ENCODE measurements at places on chromosomes 3 and 15. TPM values are rescaled to one million over a fixed set of nuclear protein-coding genes. Genes with fewer than 3 reads are reported as not detected.

The CTXN2 gene
- polyA plus RNA-seq, result 0.90 TPM

The SPRED1 gene
- 3.8 TPM for polyA plus RNA-seq

The NR2E3 gene
- not detected for polyA plus RNA-seq

The KNL1 gene
- 4.8 TPM for polyA plus RNA-seq

The RNU5B-1 gene
- polyA plus RNA-seq, result not detected

The DUOX1 gene
- polyA plus RNA-seq, result 1.3 TPM

The SEMA6D gene
- polyA plus RNA-seq, result 10.2 TPM

The PLXNA1 gene
- polyA plus RNA-seq, result 22.2 TPM

The WDR49 gene
- 0.15 TPM for polyA plus RNA-seq

The TLE3 gene
- polyA plus RNA-seq, result 15.7 TPM

The BNC1 gene
- polyA plus RNA-seq, result not detected

The RBPMS2 gene
- 4.5 TPM for polyA plus RNA-seq

The MELTF gene
- 9.3 TPM for polyA plus RNA-seq

The SLC28A1 gene
- polyA plus RNA-seq, result not detected

Data from brain (organoid and tissue), 16 donors.